ENCODE measurements at places on chromosomes 13 and 19. TPM values are rescaled to one million over a fixed set of nuclear protein-coding genes. Genes with fewer than 3 reads are reported as not detected.

Gene MAST1
- total RNA-seq: 3.3 TPM

Gene CGB2
- total RNA-seq: not detected

Gene VSIG10L
- total RNA-seq: 6.6 TPM

Gene TEKTIP1
- total RNA-seq: not detected

Gene FOSB
- 4.0 TPM for total RNA-seq

Gene SELENOW
- 3.5 TPM for total RNA-seq

Gene RASA3
- 0.56 TPM for total RNA-seq

Gene GFY
- total RNA-seq: 0.18 TPM

Gene ZNF320
- 23.7 TPM for total RNA-seq

Gene TMEM147
- total RNA-seq: 126 TPM

Gene FAM83E
- total RNA-seq: 1.0 TPM

Gene ZFR2
- total RNA-seq: not detected

Gene TLE2
- total RNA-seq: not detected

Gene SIGLEC8
- not detected for total RNA-seq

Gene CACNG7
- total RNA-seq: not detected

Gene CAB39L
- total RNA-seq: 51.9 TPM

Gene RFPL4A
- total RNA-seq: not detected

Gene CEACAM8
- total RNA-seq: not detected

Gene SHISA7
- not detected for total RNA-seq

Gene ZNF784
- 2.8 TPM for total RNA-seq

Gene DENND1C
- total RNA-seq: 19.2 TPM

Gene YJU2
- 5.6 TPM for total RNA-seq

Gene SERP2
- not detected for total RNA-seq

Gene RASGRP4
- total RNA-seq: 0.14 TPM
